A549 (cell line): ENCODE measurements at places on chromosomes 2 and 18.

- DNase-seq = no peak
Measured at GRCh38 chr2:1731447-1731962, 12.8 kb downstream of the PXDN start.

DNA sequence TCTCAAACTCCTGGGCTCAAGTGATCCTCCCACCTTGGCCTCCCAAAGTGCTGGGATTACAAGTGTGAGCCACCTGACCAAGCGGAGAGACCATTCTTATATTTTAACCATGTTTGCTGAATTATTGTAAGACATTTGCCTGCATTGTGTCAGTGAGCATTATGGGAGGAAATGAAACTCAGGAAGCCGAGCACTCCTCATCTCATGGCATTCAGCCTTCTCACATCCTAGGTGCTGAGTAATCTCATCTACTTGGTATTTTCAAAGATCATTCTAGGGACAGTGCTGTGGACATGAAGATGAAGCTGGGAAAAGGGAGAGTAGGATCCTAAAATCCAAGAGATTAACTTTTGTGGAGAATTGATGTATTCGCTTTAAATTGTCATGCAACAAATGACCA, 66.1 kb downstream of the NAPG start:
- DNase-seq = no peak

DNA sequence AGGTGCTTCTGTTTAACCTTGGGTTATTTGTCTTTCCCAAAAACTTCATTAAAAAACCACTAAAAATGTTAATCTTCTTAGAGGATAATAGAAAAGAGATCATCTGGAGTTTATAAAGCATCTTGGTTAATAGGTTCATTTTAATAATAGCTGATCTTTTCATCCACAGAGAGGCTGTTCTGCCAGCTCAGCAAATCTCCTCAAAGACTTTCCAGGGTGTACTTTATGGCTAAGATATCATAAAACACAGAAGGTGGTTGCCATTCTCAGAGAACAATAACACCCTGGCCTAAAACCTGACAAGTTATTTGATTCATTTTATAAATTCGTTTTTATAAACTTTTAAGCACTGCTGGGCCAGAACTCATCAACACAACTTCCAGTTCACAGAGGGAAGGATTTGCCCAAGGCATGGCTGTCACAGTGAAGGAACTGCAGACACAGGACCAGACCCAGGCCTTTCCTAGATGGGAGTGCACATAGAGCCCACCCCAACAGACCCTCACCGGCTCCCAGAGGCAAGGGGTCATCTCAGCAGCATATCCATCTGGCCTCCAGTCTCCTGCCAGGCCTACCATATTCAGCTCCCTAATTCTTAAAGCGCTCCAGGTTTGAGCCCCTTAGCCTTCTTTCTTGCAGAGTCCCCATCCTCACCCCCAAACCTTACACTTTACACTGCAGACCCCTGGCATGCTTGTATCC, 203.4 kb upstream of the RAB6C start:
- no peak for DNase-seq

DNA sequence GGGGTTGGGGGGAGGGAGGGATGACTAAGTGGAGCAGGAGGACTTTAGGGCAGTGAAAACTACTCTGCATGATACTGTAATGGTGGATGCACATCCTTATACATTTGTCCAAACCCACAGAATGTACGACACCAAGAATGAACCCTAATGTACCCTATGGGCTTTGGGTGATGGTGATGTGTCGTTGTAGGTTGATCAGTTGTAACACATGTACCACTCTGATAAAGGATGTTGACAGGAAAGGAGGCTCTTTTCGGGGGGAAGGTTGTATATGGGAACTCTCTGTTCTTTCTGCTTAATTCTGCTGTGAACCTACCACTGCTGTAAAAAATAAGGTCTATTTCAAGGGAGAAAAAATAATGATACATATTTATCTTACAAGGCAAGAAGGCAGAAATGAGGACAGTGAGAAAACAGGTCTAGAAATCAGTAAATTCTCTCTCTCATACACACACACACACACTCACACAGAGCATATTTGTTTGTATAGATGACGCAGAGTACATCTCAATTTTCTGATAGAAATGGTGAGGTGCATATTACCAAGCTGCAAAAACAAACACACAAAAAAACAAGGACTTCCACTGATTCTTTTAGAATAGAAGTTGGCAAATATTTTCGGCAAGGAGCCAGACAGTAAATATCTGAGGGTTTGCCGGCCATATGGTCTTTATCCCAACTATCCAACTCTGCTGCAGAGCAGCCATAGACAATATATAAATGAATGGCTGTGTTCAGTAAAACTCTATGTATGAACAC, 20.2 kb downstream of the FAM124B start:
- DNase-seq = no peak

DNA sequence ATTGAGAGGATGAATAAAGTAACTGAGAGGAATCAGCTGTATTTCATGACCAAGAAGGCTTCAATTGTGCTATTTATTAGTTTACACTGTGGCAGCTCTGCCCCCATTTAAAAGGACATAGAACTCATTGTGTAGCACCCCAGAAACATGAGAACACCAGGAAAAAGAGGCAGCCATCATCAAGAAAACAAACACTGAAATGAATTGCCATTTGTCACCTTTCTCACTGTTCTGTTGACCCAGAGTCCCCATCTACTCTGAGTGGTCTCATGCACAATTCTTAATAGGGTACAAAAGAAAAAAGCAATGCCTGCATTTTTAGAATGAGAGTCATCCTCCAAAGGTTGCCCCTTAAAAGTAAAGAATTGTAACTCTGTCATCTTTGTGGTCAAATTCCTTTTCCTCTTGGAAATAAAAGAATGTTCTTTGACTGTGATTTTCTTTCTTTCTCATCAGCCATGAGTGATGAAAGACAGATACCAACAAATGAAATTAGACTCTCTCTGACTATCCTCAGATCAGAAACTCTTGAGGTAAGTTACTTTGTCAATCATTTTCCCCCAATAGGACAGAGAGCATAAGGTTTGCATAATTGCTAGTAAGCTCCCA, 1941.9 kb upstream of the PIK3C3 start:
- no peak for DNase-seq
